ENCODE measurements at places on chromosomes 11 and 22. TPM values are rescaled to one million over a fixed set of nuclear protein-coding genes. Genes with fewer than 3 reads are reported as not detected.

Gene OR52H1
- not detected for total RNA-seq

Gene DNAJB7
- total RNA-seq = not detected

DNA sequence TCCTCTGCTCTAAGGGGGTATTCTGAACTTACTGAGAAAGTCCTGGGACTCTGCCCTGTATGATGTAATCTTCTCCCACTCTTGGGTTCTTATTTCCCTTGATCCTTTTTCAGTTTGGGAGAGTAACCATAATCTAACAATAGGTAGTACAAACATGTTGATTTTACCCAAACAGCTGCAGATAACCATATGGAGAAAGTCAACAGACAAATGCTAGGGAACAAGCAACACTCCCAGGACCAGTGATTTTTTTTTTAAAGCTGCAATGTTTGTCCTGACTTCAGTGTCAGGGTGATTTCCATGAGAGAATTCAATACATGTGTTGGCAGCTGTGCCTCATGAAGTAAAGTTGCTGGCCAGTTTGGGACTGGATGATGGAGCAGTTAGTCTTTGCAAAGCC, 156.5 kb downstream of the FCHSD2 start:
- no peak for DNase-seq

DNA sequence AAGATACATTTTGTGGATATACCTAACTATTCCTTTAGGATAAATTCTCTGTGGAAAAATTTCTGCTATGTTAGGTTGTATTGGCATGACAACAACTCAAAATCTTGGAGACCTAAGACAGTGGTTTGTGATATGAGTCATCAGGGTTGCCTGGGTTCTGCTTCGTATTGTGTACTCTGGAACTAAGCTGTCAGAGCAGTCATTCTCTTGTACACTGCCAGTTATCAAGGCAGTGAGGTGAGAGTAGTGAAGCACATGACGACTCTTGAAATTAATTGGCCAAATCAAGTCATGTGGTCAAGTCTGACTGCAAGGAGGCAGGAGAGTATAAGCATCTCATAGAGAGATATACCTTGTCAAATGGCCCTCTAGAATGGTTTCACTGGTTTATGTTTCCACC, 104.4 kb downstream of the FANCF start:
- no peak for DNase-seq

Gene IGLL1
- total RNA-seq = not detected

DNA sequence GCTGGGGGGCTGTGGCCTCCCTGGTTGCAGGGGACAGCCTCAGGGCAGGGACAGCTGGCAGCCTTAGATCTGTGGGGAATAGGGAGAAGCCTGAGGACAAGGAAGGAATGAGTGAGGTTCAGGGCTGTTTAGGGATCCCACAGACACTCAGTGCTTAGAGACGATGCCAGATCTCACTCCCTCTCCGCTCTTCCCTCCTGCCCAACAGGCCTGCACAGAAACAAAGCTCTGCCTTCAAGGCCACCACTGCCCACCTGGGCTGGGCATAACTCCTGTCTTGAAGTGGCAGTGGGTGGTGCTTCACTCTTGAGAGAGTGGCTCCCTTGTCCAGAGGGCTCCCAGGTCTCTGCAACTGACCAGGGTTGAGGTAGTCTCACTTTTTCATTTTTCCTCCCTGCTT, 13.1 kb upstream of the CENATAC start:
- DNase-seq = no peak
